ENCODE measurements at places on chromosomes 1 and 21. TPM values are rescaled to one million over a fixed set of nuclear protein-coding genes. Genes with fewer than 3 reads are reported as not detected.

DNA sequence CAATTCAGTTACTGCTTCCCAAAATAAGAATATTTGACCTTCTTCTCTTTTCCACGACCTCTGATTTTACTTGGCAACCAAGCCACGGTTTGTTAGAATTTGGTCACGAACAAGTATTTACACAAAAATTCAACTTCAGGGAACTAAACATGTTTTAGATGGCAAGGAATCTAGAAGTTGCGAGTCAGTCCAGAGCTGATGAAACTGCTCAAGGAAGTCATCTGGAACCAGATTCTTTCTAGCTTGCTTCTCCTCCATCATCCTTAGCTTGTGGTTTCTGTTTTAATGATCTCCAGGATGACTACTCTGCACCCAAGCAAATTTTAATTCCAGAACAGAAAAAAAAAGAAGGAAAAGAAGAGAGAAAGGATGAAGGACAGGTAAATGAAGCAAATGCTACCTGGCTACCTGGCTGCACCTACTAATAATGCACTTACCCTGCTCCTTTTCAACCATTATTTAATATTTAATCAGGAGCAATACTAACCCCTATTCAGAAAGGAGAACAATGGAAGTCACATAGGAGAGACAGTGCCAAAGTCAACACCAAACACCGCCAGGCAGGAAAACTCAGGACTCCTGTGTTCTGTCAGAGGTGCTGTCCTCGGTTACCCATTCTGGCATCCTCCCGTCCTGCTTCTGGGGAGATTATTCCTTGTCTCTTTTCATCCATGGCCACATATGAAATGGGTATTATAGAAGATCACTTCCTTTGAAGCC, 54.2 kb upstream of the RGS7 start:
- DNase-seq = no peak

- DNase-seq = no peak
Measured at GRCh38 chr1:94596260-94596659, 54.7 kb upstream of the F3 start.

OLFML3 gene
- 28.6 TPM for total RNA-seq

FTCD gene
- 0.24 TPM for total RNA-seq

DNA sequence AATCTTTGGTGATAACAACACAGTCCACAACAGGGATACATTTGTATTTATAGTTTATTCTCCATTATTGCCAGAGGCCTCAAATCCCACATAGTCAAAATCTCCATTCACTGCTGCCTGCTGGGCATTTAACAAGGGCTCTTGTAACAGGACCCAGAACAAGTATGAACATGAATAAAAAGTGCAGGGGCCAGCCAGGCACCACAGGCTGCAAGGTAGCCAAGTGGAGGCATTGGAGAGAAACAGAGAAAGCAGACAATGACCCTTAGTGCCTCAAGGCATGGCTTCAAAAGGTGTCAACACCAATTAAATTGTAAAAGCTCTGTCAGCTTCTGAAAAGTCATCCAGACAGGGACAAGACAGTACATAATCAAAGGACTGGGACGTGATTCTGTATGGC, 116.8 kb downstream of the ATP6V1G3 start:
- DNase-seq = no peak

- DNase-seq = no peak
Measured at GRCh38 chr1:82597141-82597540, 796.4 kb downstream of the ADGRL2 start.

DNA sequence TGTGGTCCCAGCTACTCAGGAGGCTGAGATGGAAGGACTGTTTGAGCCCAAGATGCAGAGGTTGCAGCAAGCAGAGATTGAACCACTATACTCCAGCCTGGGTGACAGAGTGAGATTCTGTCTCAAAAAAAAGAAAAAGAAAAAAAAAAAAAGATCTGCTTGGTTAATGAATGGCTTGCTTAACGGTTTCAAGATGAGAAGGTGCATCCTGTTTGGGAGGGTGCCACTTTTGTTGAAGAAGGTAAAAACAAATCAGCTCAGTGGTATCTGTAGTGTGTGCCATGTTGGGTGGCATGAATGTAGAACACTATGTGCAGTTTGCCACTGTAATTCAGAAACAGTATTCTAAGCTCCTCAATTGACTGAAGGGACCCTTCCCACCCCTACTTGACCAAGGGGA, 94.9 kb upstream of the ETV3 start:
- DNase-seq = no peak

GRCh38 chr21:26804895-26805609, 40.2 kb downstream of the ADAMTS1 start:
- no peak for DNase-seq

OR10X1 gene
- total RNA-seq = not detected

- DNase-seq = no peak
Measured at GRCh38 chr1:41135196-41135947, 106.7 kb downstream of the SCMH1 start.

PLPP3 gene
- total RNA-seq = 94.1 TPM

DNA sequence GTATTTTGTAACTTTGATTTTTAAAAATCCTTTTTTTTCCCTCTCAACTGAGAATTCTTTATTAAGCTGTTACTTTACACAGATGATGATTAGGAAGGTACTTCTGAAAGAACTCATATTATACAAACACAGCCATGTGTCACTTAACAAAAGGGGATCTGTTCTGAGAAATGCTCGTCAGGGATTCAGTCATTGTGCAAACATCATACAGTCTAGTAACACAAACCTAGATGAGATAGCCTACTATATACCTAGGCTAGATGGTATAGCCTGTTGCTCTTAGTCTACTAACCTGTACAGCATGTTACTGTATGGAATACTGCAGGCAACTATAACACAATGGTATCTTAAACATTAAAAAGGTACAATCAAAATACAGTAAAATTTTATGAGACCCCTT, 24.9 kb downstream of the AHCTF1 start:
- DNase-seq = no peak

GRCh38 chr1:213015099-213016050, at the start of gene ANGEL2:
ANGEL2 (minus strand) TSS chr1:213015867; CDS start chr1:213015671, 196 bp downstream.
- peak; percentile 97 for DNase-seq

EPHA10 gene
- total RNA-seq = not detected

DNA sequence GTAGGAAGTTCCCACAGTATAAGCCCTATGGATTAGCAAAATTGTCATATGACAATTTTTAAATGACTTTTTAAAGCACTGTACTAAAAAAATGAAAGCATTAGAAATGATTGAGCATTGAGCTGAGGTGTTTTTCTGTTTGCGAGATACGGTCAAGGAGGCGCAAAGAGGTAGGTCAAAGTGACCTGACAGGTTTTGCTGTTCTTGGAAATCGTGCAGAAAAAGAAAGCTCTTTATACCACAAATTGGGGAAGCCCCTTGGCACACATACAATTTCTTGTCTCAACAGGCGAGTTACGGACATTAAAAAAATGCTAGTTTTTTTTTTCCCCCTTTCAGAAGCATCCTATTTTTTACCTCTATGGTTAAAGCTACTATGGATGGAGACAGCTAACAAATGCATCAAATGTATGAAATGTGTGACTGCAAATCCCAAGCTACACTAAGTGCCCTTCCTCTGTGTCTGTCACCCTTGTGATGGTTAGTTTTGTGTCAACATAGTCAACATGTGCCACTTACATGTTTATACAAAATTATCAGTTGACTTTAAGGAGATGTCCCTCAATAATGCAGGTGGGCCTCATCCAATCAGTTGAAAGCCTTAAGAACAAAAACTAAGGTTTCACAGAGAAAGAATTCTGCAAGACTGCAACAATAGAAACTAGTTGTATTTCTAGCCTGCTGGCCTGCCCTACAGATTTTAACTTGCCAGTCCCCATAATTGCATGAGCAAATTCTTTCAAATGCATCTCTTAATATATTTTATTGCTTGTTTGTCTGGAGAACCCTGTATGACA, 29.3 kb downstream of the CRYZ start:
- no peak for DNase-seq

DNA sequence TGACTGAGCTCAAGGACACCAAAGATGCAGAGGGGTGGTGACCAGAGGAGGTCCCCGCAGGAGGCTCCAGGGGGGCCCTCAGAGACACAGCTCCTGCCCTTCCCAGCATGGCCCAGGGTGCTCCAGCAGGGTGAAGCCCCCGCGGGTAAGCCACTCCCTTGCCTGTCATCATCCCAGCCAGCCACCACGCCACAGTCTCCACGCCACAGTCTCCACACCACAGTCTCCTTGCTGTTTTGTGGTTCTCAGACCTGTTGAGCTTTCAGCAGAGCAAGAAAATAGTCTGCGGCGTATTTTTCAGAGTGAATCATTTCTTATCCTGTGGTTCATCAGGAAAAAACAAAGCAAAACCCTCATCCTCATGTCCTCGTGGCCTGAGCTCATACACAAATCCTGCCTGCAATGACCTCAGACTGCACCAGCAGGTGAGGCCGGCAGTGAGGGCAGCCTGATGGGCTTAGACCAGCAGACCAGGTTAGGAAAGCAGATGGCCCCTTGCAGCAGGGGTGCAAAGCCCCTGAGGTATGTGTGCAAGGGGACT, 25.7 kb upstream of the ABCG1 start:
- DNase-seq = peak; percentile 46

DNA sequence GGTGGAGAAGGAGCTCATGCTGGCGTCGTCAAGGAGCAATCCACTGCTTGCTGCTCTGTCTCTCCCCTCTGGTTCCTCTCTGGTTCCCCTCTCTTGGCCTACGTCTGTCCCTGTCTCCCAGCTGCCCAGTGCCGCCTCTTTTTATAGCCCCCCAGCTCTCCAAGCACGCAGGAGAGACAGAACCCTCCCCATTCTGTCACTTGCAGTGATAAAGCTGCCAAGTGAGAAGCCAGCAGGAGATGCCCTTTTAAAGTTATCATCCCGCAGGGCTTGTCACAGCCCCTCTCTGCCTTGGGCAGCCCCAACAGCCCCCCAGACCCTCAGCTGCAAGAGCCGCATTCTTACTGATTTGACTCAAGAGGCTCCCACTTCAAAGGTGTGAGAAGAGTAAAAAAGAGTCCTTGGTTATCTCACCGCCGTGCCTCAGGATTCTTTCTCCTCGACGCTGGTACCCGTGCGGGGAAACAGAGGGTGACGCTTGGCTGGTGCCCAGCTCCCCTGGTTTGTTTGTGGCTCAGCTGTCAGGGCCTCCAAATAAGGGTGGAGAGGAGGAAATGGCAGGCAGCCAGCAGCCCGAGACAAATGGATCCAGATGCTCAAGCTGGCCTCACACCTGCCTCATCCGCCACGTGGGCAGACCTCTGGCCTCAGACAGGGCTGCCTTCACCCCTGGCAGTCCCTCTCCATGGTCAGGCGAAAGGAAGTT, at the start of gene NPPA:
TSS of gene NPPA (minus strand) at position 117 of the 706 bp plus-strand sequence. CDS start at position 18, 99 bp downstream.
- DNase-seq = peak; percentile 87

DNA sequence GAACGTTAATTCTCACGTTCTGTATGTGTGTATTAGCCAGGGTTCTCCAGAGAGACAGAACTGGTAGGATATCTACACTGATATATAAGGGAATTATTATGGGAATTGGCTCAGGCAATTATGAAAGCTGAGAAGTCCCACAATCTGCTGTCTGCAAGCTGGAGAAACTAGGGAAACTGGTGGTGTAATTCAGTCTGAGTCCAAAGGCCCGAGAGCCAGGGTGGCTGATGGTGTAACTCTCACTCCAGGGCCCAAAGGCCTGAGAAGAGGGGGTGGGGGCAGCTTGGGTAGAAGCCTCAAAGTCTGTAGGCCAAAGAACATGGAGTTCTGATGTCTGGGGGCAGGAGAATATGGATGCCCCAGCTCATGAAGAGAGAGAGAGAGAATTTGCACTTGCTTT, 13.3 kb upstream of the VASH2 start:
- no peak for DNase-seq

DNA sequence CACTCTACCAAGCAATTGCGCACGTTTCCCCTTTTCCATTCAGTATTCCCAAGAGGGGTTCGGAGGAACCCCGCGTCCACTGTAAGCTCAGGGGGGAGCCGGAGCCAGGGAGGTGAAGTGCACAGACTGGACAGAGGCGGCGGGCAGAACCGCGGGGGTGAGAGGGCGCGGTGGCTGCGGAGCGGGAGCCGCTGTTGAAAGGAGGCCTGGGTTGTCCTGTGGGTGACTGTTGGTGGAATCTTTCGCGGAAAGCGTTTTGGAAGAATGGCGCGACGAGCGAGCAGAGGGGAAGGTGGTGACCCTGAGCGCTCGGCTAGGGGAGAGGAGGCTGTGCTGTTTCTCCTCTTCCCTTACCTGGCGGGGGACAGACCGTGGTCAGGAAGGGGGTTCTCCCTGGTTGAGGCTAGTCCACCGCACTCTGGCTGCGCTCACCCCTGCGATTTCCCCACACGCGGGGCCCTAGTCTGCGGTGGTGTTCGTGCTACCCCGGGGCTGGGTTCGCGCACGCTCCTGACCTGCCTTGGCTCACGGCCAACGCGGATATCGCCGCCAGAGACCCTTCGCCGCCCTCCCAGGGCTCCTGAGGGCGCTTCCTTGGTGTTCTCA, 92.8 kb downstream of the PRKAB2 start:
- DNase-seq = no peak

GRCh38 chr1:109509176-109510134, at the start of gene AMIGO1:
AMIGO1 (minus strand) TSS chr1:109509727; CDS start chr1:109508912, 815 bp downstream.
- DNase-seq = no peak

- no peak for DNase-seq
Measured at GRCh38 chr1:27555700-27556424, 48.1 kb downstream of the AHDC1 start.

RASAL2 gene
- total RNA-seq = 44.7 TPM

- no peak for DNase-seq
Measured at GRCh38 chr1:173222149-173223030, 15.3 kb upstream of the TNFSF4 start.

DNA sequence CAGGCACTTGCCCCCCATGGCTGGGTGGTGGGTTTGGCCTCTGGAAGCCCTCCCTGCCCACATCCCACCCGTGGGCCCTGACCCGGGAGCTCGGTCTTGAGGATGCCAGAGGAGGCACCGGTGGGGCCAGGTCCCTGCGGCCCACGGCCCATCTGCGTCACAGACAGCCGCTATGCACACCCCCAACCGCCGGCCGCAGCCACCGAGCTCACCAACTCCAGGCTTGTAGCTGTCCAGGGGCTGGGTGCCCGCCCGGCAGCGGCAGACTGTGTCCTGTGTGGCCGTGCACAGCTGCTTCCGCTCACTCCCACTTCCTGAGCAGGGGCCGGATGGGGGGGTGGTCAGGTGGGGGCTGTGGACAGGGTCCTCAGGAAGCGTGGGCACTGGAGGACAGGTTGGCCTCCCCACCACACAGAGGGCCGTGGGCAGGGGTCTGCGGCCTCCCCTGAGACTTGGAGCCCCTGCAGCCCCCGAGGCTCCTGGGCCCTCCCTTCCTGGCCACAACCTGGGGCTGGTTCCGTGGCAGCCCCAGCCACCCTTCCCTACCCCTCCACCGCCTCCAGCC, 1.1 kb downstream of the TNFRSF4 start:
- DNase-seq = no peak

GRCh38 chr1:44464361-44464760, 59.3 kb downstream of the RNF220 start:
- no peak for DNase-seq
